Endothelial cell of umbilical vein (primary cell): ENCODE measurements at places on chromosomes 16 and 17. TPM values are rescaled to one million over a fixed set of nuclear protein-coding genes. Genes with fewer than 3 reads are reported as not detected.

Gene SULT1A2
- not detected in 2 replicates for total RNA-seq

Gene TMEM204
- 32.5 and 37.5 TPM in 2 replicates for total RNA-seq

Gene WBP2
- total RNA-seq, result 120 and 126 TPM in 2 replicates

Gene MED9
- 13.6 and 15.1 TPM in 2 replicates for total RNA-seq

DNA sequence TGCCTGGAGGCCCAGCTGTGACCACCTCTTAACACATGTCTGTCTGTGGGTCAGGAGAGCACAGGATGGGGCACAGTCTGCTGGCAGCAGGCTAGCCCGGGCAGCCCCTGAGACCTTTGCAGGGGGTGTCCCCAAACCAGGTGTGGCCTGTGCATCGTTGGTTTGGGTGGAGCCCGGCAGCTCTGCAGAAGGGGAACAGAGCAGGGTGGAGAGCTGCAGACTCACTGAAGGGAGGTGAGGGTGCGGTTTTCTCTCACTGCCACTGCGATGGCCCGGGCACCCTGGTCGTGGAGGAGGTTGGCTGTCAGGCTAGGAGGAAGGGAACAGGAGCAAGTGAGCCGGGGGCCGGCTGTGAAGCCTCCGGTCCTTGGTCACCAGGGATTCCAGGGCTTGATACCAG is 28.8 kb downstream of the NLRC3 start:
- no peak for DNase-seq

DNA sequence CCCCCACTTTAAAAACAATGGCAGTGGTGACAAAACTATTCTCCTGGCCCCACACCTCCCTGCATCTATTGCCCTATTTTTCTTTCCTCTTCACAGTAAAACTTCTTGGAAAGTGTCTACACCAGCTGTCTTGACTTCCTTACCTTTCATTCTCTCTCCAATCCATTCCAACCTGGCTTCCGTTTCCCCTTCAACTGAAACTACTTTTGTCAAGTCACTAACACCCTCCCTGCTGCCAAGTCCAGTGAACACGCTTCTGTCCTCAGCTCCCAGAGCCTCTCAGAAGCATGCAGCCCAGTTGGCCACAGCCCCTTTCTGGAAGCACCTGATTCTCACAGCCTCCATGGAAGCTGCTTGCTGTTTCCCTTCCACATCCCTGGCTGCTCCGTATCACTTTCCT is 4.0 kb upstream of the SCN4A start:
- no peak for DNase-seq

Gene PMP22
- 51.2 and 67.2 TPM in 2 replicates for total RNA-seq

Gene SDR42E2
- total RNA-seq, result 0.13 and 0.21 TPM in 2 replicates

- no peak for DNase-seq
Measured at GRCh38 chr17:70187383-70187782, 18.1 kb downstream of the KCNJ2 start.
